ENCODE measurements at places on chromosomes 6 and 20. TPM values are rescaled to one million over a fixed set of nuclear protein-coding genes. Genes with fewer than 3 reads are reported as not detected.

SPACA1 gene
- polyA plus RNA-seq: not detected

PIGU gene
- 19.1 TPM for polyA plus RNA-seq

RNF144B gene
- 5.6 TPM for polyA plus RNA-seq

OR2J3 gene
- not detected for polyA plus RNA-seq

SIRPD gene
- polyA plus RNA-seq: 0.53 TPM

MOG gene
- not detected for polyA plus RNA-seq

TRIM31 gene
- 9.6 TPM for polyA plus RNA-seq
